ENCODE measurements at places on chromosomes 3 and 15.
A peak's percentile ranks its signal among the peaks of the same experiment; 100 is the strongest.

GRCh38 chr15:78213956-78214355 lies 20.4 kb downstream of the ACSBG1 start:
- no peak for DNase-seq

- DNase-seq = no peak
These were observed 70.7 kb downstream of the CHRD start for GRCh38 chr3:184450547-184450946.

DNA sequence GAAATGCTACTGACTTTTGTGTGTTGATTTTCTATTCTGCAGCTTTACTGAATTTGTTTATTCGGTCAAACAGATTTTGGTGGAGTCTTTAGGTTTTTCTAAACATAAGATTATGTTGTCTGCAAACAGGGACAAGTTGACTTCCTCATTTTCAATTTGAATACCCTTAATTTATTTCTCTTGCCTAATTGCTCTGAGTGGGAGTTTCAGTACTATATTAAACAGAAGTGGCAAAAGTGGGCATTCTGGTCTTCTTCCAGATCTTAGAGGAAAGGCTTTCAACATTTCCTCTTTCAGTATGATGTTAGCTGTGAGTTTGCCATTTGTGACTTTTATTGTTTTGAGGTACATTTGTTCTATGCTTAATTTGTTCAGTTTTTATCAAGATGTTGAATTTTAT lies 268.5 kb downstream of the WNT5A start:
- DNase-seq = no peak

DNA sequence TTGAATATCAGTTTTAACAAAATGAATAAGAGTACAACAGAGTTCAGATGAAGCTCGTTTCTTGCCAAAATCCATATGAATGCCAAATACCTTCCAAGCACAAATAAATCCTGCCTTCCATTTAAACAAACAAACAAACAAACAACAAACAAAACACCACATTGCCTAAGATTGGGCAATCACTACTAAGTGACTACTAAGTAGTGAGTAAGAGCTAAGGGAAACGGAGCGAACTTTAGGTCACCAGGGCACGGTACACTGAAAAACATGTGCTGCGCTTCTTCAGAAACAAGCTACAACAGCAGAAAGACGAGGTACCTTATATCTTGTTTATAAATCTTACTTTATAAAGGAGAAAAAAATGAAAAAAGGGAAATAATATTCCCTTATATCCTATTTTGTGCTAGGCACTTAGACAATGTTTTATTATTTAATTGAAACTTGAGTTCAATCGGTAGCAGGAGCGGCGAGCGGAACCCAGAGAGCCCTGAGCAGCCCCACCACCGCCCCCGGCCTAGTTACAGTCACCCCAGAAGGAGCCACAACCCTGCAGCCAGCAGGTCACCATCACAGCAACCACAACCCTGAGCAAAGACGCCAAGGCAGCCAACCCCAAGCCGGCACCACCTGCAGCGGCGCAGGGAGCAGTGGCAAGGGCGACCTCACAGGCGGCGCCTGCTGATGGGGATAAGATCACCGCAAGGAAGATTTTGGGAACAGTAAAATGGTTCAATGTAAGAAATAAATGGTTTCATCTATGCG lies 216.9 kb downstream of the ZBTB20 start:
- DNase-seq = no peak

DNA sequence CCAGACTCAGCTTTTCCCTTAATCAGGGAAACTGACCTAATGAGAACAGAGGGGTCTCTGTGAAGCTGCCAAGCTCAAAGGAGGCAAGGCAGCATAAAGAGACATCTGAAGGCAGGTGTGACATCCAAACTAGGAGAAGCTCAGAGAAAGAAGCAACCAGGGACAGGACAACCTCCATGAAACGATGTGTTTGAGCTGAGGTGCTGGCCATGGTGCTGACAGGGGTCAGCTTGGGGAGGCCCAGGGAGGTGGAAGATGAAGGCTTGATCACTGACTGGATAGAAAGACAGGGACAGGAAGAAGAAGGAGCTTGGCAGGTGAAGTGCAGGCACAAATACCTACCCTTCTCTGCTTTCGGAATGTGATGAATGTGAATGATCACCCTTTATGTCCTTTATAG lies 179.5 kb upstream of the NSMCE3 start:
- no peak for DNase-seq

DNA sequence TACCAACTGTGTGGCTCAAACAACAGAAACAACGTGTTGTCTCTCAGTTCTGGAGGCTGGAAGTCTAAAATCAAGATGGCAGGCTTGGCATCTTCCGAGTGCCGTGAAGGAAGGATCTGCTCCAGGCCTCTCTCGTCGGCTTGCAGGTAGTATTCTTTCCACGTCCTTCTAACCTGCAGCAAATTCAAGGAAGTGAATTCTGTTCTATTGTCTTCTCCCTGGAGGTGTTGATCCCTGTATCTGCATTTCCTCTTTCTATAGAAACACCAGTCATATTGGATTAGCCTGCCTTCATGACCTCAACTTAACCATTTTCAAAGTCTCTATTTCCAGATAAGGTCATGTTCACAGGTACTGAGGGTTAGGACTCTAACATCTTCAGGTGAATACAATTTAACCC lies 512.1 kb downstream of the GABRG3 start:
- DNase-seq = no peak

GRCh38 chr3:65313666-65314065 lies 625.9 kb upstream of the ADAMTS9 start:
- DNase-seq = no peak

GRCh38 chr15:98422130-98422478 lies 226.2 kb upstream of the IGF1R start:
- no peak for DNase-seq

GRCh38 chr15:101391431-101391830 lies 96.4 kb upstream of the SNRPA1 start:
- DNase-seq = no peak

GRCh38 chr3:151592287-151592686 lies 131.4 kb upstream of the IGSF10 start:
- DNase-seq = no peak

GRCh38 chr15:50778086-50778485 lies 12.6 kb upstream of the SPPL2A start:
- no peak for DNase-seq

- peak; percentile 5 for DNase-seq
These were observed 190.7 kb upstream of the CNTN6 start for GRCh38 chr3:901953-902778.

DNA sequence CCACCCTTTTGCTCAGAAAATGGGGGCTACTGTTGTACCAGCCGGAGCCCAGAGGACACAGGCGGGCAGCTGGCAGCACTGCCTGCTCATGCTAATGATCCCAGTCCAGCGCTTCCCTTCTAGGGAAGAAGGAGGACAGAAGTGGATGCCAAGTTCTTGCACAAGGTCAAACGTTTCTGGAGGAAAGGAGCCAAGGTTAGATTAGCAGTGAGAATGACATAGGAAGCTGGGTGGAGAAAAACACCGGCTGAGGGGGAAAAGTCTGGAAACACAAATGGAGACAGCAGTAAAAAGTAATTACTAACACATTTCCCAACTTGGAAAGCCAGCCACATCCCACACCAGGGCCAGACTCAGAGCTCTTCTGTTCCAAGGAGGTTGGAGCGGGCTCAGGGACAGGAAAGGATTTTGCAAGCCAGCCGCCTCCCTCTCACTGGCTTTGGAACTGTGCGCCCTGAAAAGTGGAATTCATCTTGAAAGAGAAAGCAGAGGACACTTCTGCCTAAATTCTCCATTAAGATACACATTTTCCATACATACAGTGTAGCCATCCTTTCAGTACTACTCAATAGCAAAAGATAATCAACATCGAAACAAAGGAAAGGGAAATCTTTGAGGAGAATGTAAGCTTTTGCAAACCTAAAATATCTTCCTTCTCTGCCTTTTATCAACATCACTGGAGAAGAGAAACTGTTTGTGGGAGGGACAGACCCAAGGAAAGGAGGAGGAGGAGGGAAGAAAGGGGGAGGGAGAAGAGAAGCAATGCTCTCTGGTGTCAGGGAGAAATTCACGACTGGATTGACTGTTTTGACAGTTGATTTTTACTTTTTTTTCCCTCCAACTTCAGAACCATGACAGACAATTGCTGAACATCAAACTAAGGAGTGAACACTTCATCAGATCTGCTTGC lies 133.6 kb downstream of the CD47 start:
- DNase-seq = peak; percentile 90

DNA sequence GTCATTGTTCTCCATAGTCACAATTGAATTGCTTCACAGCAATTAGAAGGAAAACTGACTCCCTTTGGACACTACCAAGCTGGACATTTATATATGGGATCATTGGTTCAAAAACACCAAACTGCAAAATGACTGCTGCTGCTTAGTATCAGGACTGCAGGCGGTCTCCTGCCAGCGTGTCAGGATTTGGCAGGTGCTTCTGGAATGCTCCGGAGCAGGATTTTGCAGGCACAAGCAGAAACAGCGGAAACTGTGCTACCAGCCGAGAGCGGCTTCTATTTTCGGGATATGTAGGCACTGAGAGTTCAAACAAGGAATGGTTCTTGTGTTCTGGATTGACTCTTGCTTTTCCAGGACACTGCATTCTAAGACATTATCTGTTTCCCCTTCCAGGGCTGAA lies 95.5 kb downstream of the SSR3 start:
- no peak for DNase-seq

DNA sequence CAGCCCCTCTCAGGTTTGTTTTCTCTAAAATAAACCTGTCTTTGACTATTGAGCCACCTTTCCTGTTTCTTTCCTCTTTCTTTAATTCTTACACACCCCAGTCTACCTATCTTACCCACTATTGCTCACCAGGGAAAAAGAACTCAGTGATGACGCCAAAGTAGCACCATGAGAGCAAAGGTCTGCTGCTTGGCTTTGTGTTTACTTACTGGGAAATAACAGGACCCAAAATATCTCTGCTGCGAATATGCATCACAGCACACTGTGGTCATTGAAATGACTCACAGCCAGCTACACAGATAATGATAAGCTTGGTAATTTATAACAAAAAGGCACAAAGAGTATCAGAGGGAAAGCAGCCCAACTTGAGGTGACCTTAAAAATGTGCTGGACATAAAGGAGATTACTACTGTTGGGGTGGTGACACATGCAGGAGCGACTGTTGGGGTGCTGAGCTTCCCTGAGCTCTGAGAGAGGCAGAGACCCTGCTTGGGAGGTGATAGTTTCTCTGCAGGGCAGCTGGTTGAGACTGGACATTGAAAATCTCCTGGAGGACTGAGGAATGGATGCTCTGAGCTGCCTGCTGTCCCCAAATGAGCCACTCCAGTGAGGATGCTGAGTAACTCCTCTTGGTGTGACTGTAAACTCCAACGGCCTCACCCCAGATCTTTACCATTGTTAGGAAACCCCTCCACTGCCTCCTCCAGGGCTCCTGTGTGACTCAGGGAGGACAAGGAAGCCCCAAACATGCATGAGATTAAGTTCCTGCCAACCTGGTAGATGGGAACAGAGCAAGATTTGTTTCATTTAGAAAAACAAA lies 14.5 kb downstream of the EFCAB12 start:
- DNase-seq = peak; percentile 48

- DNase-seq = no peak
These were observed 59.0 kb upstream of the ACKR4 start for GRCh38 chr3:132538072-132538471.

- DNase-seq = no peak
These were observed 2.3 kb downstream of the ITPKA start for GRCh38 chr15:41495736-41496599.

GRCh38 chr3:164230385-164231094 lies 847.8 kb downstream of the SI start:
- no peak for DNase-seq

- no peak for DNase-seq
These were observed 21.0 kb upstream of the HACD2 start for GRCh38 chr3:123605789-123606234.

DNA sequence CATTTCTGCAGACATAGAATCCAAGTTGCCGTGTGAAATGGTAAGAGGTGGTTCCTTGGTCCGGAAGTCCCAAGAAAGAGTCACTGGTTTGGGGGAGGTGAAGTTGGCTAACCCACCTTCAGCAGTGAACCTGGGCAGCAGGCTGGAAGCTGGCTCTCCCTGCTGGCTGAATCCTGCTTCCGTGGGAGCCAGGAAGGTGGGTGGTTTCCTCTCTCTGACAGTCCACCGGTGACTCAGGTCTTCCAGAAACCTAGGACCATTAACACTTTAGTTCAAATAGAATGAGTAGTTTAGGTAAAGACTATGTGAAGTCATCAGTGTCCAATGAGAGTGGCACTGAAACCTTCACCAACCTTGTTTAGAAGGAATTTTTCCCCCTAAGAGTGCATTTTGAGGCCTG lies 87.4 kb upstream of the CACNA2D3 start:
- DNase-seq = no peak

GRCh38 chr15:74242441-74243185 lies 6.5 kb downstream of the CCDC33 start:
- peak; percentile 60 for DNase-seq

DNA sequence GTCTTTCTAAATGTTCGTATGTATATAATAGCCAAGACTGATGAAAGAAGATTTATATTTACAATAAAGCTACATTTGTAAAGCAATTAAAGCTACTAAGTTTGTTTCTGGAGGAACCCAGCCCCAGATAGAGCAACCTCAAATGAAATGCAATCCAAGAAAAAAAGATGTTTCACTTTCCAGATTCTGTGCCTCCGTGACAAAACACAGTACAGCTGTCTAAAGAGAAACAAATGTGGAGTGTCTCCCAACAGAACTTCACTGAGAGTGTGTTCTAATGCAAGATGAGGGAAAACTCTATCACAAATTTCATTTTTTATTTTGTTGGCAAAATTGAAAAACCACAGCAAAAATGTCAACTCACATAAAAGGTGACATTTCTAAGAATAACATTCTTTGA lies 317.0 kb downstream of the OCA2 start:
- no peak for DNase-seq

- no peak for DNase-seq
These were observed 66.4 kb upstream of the AGTR1 start for GRCh38 chr3:148631124-148631903.

- DNase-seq = peak; percentile 24
These were observed 46.5 kb downstream of the PTPN9 start for GRCh38 chr15:75532413-75533250.

GRCh38 chr15:53875139-53875538 lies 103.1 kb upstream of the UNC13C start:
- no peak for DNase-seq

GRCh38 chr3:112761062-112761638 lies 85.5 kb downstream of the CD200R1L start:
- DNase-seq = no peak

DNA sequence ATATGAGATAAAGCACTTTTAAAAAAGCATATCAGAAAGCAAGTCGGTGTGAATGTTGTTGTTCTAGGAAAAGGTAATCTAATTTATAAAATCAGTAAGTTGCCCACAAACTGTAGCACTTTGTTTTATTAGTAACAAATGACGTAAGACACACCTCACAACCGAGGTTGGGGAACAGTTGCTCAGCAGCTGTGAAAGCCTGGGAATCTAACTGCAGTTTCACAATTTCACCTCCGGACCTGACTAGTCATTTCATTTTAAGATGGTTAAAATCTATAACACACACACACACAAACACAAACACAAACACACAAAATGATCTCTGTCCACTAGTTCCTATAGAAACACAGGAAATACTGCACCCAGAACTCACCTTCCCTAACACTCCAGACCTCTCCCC lies 406.7 kb upstream of the NR2F2 start:
- no peak for DNase-seq
